HT1080 (cell line): ENCODE measurements at places on chromosomes 1 and 21.

GRCh38 chr1:185291652-185292051 lies 25.4 kb downstream of the IVNS1ABP start:
- no peak for DNase-seq

DNA sequence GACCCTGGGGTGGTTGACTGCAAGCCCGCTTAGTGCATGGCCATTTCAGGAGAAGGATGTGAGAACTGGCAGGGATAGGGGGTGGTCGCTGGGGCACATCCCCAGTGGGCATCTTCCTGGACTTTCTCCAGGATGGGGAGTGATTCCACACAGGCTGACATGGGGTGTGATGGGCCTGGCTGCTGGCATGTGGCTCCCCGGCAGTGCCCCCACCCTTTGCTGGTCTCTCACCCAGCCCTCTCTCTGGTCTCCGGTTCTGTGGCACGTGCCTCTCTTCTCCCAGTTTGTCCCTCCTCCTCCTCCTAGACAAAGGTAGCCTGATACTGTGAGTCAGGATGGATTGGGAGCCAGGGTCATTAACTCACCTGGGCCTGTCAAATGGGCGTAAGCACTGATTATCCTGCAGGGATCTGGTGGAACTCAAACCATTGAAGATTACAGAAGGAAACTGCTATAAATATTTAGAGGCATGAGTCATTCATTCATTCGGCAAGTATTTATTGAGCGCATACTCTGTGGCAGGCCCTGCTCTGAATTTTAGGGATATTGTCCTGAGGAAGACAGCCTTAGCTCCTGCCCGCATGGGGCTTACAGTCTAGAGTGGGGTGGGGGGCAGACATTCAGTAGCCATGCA lies 23.6 kb upstream of the EPS8L3 start:
- no peak for DNase-seq

GRCh38 chr1:239662950-239663349 lies 276.6 kb downstream of the CHRM3 start:
- DNase-seq = no peak

- no peak for DNase-seq
Measured at GRCh38 chr1:30879940-30880677, 28.4 kb downstream of the SDC3 start.

DNA sequence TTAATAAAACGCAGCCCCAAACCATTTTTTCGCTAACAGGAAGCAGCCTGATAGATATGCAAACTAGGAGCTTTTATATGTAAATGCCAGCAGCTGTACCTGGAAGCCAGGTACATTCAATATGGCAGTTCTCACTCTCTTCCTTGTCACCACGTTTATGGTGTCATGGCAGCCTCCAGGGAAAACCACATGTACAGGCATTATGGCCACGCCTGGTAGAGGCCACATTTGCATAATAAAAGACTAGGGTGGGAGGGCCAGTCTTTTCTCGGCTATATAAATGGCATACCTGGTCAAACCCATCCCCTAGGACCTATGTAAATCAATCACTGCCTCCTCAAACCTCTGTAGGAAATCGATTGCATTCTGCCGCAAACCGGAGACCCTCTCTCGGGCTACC lies 247.5 kb downstream of the NEGR1 start:
- DNase-seq = no peak

GRCh38 chr1:16438924-16439323 lies 1.6 kb upstream of the NECAP2 start:
- no peak for DNase-seq

- DNase-seq = no peak
Measured at GRCh38 chr21:45938453-45938755, 43.2 kb upstream of the COL6A1 start.

- DNase-seq = no peak
Measured at GRCh38 chr1:76303340-76303717, 228.8 kb downstream of the ST6GALNAC3 start.

GRCh38 chr21:42341776-42342542 lies 8.8 kb downstream of the TFF2 start:
- DNase-seq = no peak

GRCh38 chr1:151822404-151822803 lies 9.2 kb downstream of the RORC start:
- DNase-seq = no peak

DNA sequence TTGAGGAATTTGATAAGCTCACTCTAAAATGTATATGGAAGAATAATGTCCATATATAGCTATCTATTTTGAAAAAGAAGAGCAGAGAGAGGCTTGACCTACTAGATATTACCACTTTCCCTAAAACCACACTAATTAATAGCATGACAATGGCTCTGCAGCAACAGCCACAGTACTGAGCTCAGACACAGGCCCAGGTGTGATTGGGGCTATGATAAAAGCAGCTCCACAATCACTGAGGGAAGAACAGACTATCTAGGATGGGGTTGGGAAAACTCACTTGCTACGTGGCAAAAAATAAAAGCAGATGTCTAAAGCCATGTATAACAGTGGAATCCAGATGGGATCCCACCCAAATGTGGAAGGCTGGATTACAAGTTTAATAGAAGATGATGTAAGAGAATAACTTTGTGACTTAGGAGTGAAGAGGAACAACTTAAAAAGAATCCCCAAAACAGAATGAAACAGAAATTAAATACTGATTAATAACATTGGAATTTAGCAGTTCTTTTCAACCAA lies 80.8 kb upstream of the RAB4A start:
- no peak for DNase-seq

DNA sequence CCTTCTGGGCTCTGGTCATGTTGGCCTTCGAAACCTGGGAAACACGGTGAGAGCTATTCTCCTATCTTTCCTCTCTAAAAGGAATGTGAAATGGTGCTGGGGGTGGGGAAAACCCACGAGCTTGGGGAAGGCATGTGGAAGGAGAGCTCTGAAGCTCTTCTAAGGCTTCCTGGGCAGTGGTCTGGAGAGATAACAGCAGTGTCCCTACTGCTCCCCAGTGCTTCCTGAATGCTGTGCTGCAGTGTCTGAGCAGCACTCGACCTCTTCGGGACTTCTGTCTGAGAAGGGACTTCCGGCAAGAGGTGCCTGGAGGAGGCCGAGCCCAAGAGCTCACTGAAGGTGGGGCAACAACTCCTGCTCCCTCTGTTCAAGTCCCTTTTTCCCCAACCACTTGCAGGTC lies 2.8 kb downstream of the USP21 start:
- no peak for DNase-seq
